ENCODE measurements at places on chromosomes 11 and 22. TPM values are rescaled to one million over a fixed set of nuclear protein-coding genes. Genes with fewer than 3 reads are reported as not detected.

DNA sequence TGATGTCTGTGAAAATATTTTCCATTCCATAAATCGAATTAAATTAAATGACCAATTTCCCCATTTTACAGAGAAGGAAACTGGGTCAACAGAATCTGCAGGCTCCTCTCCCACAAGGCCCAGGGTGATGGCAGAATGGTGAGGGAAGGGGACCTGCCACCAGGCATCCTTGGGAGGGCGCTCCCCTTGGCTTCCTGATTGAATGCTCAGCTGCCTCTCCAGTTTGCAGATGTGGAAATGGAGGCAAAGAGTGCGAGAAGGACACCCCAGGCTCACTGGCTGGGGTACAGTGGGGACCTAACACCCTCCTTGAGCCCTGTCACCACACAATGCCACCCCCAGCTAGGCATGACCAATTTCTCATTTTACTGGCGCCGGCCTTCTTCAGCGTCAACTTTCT lies 28.5 kb upstream of the CSNK1E start:
- DNase-seq: no peak

DNA sequence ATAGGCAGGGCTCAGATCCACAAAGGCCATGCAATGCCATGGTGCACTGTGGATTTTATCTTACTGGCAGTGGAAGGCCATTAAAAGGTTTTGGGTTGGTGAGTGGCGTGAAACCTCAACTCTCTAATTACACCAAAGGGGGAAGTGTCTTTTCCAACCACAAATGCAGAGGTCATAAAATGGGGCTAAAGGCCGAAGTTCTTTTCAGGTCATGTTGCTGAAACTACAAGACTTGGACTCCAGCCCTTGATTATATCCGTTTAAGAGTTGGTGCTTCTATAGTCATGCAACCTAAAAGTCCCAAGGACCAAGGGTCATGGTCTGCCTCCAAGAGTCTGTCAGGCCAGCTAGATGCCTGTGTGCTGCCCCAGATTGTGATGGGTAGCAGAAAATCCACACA lies 434.3 kb downstream of the RAB38 start:
- no peak for DNase-seq

DNA sequence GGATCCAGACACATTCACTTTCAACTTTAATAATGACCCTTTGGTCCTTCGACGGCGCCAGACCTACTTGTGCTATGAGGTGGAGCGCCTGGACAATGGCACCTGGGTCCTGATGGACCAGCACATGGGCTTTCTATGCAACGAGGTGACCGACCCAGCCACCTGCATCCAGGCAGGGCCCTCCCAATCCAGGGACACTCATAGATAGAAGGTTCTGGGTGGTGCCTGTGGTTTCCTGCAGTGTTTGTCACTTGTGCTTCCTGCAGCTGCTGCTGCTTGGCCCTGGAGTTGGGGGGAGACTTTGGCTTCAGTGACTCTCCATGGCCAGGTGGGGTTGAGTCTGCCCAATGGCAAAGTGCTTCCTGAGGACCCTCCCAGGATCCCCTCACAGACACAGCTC lies 7.3 kb downstream of the APOBEC3B start:
- DNase-seq: no peak

- peak; percentile 59 for DNase-seq
These were observed 11.7 kb downstream of the RASD2 start for GRCh38 chr22:35552196-35552842.

- DNase-seq: peak; percentile 19
These were observed 19.2 kb upstream of the PGM2L1 start for GRCh38 chr11:74417379-74417804.

DNA sequence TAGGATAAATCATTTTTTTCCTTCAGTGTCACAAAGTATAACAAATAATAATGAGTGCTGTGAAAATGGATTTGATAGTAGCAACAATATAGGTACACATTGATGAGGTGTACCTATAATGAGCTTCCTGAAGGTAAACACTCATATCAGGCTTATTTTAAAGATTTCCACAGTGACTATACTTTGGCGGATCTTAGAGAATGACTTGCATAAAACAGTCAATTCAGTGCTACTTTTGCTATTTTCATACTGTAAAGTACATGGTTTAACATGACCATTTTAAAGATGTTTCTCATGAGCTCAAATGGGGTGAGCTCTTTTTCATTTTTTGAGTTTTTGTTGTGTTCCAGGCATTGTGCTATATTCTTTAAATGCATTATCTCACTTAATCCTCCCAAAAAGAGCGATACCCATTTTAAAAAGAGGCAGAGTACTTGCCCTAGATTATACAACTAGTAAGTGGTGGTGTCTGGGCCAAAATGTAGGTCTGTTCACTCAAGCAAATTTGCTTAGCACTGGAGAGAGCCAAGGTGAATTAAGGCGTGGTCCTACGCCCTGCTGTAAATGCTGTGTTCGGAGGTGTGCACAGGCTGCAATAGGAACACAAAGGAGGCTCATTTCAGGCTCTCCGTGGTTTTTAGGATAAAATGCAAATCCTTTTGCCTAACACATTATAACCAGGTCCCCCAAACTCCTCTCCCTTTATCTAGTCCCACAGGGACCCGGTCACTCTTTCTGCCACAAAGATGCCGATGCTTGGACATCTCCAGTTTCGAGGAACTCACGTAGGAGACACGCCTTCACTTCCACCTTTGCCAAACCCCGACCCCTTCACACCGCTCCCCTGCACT lies 617 bp upstream of the ALKBH3 start:
- DNase-seq: no peak

The CBLIF gene
- not detected for total RNA-seq

The KMT5B gene
- 91.2 TPM for total RNA-seq
